ENCODE measurements at places on chromosomes 13 and 19.

GRCh38 chr19:51807111-51807701 is 12.2 kb downstream of the FPR3 start:
- no peak for DNase-seq

DNA sequence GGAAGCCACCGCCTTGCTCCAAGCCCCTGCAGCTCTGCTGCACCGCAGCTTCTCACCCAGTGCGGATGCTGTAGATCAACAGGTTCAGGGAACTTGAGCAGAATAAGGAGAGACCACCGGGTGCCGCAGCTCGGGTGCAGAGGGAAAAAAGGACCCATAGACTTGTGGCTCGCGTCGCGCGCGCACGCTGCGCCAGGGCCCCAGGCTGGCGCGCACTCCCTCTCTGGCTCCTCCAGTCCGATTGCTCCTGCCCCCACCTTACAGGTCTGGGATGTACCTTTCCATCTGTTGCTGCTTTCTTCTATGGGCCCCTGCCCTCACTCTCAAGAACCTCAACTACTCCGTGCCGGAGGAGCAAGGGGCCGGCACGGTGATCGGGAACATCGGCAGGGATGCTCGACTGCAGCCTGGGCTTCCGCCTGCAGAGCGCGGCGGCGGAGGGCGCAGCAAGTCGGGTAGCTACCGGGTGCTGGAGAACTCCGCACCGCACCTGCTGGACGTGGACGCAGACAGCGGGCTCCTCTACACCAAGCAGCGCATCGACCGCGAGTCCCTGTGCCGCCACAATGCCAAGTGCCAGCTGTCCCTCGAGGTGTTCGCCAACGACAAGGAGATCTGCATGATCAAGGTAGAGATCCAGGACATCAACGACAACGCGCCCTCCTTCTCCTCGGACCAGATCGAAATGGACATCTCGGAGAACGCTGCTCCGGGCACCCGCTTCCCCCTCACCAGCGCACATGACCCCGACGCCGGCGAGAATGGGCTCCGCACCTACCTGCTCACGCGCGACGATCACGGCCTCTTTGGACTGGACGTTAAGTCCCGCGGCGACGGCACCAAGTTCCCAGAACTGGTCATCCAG is 964 bp downstream of the PCDH17 start:
- no peak for DNase-seq

GRCh38 chr13:44792096-44792495 is 197.2 kb downstream of the NUFIP1 start:
- no peak for DNase-seq

- DNase-seq = no peak
These were observed 6.2 kb upstream of the CYP2A7 start for GRCh38 chr19:40888191-40888590.

DNA sequence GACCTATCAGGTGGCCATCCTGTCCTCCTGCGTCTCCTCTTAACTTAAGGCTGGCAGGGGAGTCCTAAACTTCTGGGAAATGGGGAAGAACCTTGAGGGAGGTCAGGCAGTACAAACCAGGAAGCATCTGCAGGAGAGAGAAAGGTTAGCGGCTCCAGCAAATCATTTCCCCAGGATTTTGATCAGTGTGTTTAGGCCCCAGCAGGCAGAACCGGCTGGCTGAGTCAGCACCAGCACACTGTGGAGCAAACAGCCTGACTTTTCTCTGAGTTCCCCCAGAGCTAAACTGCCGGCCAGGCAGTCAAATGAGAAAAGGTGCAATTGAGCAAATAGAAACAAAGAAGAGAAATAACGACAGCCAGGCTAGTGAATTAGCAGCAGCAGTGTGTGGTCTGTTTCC is 46.7 kb upstream of the MEDAG start:
- DNase-seq = no peak

DNA sequence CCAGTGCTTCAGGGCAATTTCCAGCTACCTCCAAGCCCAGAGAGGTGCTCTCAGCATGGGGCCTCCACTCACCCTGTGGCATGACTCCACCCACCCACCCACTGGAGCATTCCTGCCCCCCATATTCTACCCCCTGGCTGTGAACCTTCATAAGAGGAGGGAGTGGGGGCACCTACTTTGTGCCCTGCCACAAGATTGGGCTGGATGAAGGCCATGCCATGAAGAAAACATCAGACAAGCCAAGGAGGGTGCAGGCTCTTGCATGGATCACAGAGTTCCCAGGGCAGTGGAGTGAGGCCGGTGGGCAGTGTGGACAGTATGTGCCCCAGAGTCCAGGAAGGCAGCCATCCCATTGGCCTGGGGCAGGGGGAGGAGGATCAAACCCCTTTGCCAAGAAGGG is 97.8 kb downstream of the UQCRFS1 start:
- DNase-seq = no peak

Measured in stimulated activated CD8-positive, alpha-beta memory T cell treated with anti-CD3 and anti-CD28 coated beads, Interleukin-4, amount 100 ng/mL, for 24 hours (primary cell).